A172 (cell line): ENCODE measurements at places on chromosomes 11 and 22. TPM values are rescaled to one million over a fixed set of nuclear protein-coding genes. Genes with fewer than 3 reads are reported as not detected.

DNA sequence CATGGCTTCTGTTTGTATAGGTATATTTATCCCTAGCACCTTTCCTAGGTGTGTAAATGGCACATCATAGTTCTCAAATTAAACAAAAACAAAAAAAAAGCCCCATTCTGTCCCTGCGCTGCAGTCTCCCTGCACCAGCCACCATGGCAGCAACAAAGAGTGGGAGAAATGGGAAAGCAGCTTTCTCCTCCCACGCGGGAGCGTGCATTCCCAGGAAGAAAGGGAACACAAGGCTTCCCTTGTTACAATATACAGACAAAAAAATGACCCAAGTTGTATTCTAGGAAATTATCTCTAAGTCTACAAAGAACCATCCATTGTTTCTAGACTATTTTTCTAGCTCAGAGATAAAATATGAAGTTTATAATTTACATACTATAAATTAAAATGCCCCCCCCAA lies 16.1 kb upstream of the TMPRSS5 start:
- no peak for DNase-seq

DNA sequence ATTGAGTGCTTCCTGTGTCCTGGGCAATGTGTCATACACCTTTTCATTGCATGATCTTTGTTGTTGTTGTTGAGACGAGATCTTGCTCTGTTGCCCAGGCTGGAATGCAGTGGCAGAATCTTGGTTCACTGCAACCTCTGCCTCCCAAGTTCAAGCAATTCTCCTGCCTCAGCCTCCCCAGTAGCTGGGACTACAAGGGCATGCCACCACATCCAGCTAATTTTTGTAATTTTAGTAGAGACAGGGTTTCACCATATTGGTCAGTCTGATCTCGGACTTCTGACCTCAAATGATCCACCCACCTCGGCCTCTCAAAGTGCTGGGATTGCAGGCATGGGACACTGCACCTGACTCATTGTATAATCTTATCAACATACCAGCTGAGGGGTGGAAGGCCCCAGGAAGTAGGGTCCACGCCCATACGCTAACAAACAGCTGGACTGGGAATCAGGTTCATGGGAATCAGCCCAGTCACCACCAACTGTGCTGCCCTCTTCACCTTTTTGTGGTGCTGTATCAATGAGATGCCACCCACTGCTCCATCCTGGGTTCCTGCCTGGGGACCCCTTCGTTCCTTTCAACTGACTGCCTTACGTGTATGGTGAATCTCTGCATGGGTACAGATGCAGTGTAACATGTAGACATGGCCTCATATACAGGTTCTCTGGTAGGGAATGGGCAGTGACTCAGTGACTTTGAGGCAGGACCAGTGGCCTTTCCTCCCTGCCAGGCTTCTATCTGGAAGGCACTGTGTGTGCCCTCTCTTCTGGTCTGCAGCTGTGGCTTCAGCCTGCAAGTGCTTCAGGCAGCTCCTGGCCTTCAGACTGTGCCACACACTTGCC lies 32.5 kb upstream of the YWHAH start:
- DNase-seq = peak; percentile 61

DNA sequence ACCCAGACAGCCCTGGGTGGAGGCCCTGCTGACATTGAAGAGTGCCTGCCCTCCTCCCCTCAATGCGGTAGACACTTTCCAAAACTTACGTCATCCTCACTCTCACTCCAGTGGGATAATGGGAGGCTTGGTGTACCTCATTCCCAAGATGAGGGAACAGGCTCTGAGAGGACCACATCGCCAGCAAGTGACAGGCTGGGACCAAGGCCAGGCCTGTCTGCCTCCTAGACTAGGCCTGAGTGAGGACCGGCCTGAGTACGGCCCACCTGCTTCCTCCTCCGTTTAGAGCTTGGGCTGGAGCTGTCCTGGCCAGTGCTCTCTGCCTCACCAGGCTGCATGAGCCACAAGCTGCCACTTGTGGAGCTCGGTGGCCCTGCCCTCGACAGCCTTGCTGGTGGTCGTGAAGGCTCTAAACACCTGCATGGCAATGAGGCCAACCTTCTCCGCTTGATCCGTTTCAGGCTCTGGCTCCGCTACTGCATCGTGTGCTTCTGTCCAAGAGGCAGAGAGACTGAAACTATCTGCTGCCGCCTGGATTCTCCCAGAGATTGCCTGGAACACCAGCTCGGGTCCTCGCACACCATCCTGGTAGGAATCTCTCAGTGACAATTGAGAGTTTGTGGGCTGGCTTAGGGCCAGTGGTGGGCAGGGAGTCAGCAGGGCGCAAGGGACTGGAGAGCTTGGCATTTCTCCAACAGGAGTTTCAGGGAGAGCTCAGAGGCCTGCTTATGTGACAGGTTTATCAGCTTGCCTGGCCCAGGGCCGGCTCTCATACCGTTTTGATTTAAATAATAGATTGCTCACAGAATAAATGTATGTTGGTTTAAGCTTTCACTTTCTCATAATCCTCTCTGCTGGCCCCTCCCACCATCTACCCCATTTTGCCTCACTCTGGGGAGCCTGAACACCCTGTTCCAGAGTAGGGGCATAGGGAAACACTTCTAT lies 9.4 kb downstream of the LRRC75B start:
- peak; percentile 23 for DNase-seq

DNA sequence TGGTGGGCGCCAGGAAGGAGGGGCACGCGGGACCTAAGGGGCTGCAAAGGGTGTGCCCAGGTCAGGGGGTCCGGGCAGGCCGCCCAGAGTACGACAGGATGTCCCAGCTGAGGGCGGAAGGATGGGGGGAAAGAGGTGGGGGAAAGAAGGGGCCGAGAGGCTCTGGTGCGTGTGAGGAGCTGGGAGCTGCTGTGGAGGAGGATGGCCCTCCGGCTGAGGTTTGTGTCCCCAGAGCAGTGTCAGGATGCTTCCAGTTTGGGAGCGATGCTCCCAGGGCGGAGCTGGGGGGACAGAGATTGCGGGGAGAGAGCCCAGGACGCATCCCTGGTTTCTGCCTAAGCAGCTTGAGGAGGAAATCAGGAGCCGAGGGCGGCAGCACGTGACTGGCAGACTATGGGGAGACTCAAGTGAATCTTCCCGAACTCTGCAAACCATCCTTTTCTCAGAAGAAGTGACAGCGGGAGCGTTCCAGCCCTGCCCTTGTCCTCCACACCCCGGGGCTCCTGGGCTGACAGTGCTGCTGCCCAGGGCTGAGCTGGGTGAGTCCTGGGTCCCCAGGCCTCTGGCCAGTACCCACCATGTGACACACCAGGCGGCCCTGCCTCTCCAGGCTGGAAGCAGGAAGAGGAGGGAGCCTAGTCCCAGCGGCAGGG lies 19.7 kb upstream of the TTLL12 start:
- DNase-seq = no peak

Gene PISD
- total RNA-seq = 24.0 and 28.2 TPM in 2 replicates

- DNase-seq = no peak
These were observed 280.4 kb upstream of the CNTN5 start for GRCh38 chr11:98740321-98740720.
